Lower lobe of right lung (tissue), 2 donors: ENCODE measurements at places on chromosomes 1 and 21.

- peak; percentile 88 for DNase-seq
Measured at GRCh38 chr1:27044613-27045151, 32.0 kb upstream of the TENT5B start.

DNA sequence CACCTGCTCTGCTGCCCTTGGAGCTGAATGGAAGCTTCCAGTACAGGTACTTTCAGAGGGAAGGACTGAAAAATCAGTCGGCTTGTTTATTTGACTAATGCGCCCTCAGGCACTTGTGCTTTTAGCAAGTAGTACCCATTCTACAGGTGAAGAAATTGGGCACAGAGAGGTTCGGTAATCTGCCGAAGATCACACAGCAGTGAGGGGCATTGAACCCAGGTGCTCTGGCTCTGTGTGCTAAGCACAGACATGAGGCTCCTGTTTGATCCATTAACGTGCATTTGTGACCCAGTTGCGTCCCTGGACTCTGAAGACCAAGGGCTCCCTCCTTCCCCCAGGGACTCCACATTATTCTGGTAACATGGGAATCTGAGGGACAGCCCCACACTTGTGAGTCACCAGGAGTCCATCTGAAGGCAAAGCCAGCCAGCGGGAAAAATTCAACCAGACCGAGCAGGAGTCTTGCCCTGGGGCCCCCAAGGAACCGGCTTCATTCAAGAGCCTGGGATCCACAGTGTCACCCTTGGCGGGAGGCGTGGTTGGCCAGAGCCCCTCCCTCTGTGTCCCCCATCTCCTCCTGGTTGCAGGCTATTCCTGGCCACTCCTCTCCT, 192.4 kb upstream of the ARHGEF16 start:
- no peak for DNase-seq

GRCh38 chr1:180092931-180093650, 61.6 kb upstream of the QSOX1 start:
- DNase-seq = no peak

DNA sequence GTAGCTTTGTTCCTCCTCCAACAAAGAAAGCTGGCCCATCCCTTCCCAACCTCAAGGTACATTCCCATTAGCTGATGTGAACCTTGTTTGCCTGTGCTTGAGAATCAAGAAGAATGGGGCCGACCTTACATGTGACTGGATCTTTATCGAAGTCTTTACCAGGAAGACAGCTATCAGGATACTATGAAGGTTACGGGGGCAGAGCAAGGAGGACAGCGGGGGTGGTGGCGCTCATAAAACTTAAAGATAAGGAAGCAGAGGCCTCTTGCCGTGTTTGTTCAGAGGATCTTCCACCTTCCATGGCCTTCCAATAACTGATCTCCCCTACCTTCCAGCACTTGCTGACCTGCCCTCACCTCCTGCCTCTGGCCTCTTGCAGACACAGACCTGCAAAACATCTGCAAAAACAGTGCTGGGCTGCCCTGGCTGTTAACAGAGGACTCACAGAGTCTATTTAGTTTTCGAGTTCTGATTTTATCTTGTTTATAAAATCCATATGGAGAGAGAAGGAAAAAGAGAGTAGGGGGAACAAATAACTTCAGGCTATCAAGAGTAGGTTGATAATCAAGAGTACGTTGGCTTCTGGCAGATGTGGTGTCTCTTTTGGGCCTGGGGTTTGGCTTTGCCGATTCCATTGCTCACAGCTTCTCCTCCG, 198.0 kb downstream of the HUNK start:
- no peak for DNase-seq

DNA sequence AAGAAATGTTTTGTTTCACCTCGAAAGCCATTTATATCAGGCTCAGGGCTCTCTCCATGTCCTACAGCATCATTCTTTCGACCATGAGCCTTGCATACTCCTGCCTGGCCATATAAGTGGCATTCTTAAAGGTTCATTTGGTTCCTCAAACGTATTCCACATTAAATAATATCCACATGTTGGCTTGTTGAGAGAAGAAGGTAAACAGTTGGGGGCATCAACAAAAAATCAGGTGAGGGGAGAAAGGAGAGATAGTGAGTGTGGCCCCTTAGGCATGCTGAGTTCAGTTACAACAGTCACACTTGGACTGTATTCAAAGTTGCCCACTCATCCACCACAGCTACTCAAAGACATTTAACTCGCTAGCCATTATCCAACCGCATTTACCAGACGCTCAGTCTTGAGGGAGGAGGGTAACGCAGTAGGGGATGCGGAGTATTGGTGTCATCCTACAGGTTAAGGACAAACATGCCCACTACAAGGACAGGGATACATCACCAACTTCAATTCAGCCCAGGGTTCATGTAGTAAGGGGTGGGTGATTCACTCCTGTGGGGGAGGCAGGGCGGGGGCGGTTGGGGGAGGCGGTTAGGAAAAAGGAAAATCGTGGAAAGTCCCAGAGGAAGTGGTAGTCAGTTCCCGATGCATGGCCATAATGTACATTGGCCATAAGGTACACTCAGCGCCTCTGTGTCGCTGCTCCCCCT, 1.4 kb downstream of the ZNF697 start:
- DNase-seq = no peak
